ENCODE measurements at places on chromosomes 3 and 15.

DNA sequence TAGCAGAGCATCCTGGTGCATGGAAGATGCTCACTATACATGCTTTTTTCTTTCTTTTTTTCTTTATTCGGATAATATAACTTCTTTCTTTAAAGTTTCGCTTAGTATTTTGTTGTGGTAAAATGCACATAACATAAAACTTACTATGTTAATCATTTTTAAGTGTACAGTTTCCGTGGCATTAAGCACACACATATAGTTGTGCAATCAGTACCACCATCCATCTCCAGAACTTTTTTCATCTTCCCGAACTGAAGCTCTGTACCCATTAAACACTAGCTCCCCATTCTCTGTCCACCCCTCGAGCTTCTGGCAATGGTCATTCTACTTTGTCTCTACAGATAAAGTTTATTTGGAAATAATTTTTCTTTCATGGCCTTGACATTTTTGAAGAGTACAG is 1.0 kb upstream of the JAGN1 start:
- DNase-seq: no peak

- DNase-seq: no peak
These were observed 201.3 kb downstream of the ABHD5 start for GRCh38 chr3:43892061-43892460.

GRCh38 chr3:100766069-100766468 is 56.8 kb downstream of the TFG start:
- no peak for DNase-seq

DNA sequence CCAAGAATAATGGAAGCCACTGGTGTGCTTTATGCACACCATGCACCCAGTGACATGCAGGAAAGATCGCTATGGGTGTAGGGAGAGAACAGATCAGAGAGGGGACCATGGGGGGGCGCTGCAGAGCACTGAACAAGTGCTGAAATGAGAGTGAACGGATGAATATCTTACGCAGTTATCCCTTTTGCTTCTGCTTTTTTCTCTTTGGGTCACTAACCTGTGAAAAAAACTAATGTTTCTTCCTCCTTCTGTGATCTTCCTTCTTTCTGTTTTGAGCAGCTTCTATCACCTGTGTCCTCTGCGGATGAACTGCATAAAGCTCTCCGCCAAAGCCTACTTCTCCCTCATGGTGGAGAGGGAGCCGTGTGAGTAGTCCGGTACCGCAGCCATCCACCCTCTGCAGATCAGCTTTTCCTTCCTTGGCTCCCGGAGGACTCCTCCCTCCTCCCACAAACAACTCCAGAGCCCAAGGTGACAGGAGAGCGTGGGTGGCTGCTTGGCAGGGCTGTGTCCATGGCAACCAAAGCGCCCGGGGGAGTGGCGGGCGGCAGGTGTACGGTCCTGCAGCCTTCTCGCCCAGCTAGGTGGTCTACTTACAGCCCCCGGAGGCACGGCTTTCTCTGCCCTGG is 106.2 kb downstream of the DGKG start:
- no peak for DNase-seq

DNA sequence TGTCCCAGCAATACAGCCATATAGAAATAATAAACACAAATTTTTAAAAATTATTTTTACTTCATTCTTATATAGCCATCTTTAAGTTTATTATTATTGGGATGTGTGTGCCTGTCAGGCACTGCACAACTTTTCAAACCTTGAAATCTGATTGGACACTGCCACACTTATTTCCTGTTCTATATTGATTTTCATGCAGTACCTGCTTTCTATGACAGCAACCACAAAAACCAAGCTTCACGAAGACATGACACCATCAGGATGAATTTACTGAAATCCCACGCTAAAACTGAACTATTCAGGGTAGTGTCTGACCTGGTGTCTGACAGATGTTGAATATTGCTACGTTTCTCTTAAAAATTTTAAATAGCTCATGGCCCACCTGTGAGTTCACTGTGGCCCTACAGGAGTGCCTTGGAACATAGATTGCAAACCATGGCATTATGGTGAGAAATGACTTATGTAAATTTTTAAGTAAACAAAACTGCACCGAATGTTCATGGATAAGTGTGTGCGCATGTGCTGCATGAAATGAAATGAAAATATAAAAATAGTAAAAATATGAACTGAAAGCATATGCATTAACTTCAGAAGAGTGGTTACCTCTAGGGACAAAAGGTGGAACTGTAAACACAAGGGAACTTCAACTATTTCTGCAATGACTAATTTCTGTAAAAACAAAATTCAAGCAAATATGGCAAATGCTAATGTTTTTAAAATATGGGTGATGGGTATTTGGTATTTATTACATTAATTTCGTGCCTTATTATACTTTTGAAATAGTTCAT is 152.3 kb downstream of the ZBTB20 start:
- no peak for DNase-seq

GRCh38 chr15:63776443-63776842 is 57.3 kb downstream of the HERC1 start:
- no peak for DNase-seq

Measured in NCI-H1092 treated with DMSO at 0.1 percent for 48 hours (cell line).